ENCODE measurements at places on chromosomes 1 and 21.

GRCh38 chr1:117815926-117816325, 113.5 kb downstream of the GDAP2 start:
- DNase-seq, result no peak

DNA sequence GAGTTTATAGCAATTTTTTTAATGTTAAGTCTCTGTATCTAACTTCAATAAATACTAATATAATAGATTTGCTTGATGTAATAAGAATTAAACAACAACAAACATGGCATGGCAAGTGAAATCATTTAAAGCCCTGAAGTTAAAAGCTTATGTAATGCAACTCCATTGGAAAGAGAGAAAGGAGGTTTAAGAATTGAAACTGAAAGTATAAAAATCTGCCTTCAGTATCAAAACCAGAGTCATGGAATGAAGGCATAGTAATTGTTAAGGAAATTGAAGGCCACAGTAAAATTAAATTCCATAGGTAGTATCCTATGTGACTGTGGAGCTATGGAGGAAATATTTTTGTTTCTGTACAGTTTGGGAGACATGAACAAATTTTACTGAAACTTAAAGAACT, 55.1 kb downstream of the PRDX6 start:
- DNase-seq, result no peak

DNA sequence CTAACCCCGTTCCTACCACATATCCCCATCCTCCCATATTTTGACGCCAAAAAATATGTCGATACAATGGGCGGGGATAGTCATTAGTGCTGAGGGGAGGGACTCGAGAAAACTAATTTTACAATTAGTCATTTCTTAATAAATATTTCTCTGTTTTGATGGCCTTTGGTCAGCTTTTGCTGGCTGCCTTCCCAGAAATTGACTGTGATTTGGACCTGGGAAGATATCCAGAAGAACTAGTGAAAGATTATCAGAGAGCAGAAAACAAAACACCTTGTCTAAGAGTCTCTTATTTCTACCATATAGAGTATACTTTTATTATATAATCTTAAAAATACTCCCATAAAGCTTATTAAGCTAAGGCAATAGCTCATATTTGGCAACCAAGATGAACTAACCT, 247.6 kb downstream of the MRPL39 start:
- no peak for DNase-seq

- DNase-seq, result no peak
Measured at GRCh38 chr1:6367381-6368012, 26.1 kb downstream of the ACOT7 start.

DNA sequence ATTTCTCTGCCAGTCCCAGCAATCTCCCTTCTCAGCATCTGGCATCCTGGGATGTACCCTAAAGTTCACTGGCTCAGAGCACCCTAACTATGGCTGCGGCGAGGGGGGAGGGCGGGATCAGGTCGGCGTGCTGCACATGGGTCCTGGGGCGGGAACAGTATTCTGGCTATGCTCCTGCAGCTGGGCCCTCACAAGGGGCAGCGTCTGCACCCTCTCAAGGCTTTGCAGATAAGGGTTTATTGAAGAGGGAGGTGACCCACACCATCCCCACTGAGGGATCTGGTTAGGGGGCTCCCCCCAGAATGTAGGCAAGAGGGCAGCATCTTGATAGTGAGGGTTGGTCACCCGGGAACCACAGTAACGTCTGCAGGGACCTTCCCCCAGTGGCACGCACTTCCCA, 44.9 kb upstream of the PCBP3 start:
- DNase-seq, result no peak

DNA sequence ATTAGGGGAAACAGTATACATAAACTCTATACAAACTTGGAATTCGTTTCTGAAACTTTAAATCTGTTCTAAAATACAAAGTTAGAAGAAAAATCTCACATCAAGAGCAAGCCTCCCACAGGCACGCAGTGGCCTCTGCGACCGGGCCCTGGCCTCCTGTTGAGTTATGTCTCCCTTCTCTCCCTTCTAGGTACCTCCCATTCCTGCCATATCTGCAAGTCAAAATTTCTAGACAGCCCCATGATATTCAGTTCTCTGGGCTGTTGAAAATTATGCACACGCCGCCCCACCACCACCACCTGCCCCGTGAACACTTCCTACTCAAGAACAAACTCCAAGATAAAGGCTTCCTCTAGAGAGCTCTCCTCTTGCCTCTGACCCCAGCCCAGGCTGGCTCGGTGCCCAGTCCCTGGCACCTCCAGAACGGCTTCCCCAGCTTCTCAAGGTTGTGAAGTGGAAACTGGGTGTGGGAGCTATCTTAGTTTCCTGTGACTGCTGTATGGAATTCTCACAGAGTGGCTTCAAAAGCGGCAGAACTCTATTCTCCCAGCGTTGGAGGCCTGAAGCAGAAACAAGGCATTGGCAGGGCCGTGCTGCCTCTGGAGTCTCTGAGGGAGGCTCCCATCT, 37.7 kb upstream of the LRP8 start:
- no peak for DNase-seq

DNA sequence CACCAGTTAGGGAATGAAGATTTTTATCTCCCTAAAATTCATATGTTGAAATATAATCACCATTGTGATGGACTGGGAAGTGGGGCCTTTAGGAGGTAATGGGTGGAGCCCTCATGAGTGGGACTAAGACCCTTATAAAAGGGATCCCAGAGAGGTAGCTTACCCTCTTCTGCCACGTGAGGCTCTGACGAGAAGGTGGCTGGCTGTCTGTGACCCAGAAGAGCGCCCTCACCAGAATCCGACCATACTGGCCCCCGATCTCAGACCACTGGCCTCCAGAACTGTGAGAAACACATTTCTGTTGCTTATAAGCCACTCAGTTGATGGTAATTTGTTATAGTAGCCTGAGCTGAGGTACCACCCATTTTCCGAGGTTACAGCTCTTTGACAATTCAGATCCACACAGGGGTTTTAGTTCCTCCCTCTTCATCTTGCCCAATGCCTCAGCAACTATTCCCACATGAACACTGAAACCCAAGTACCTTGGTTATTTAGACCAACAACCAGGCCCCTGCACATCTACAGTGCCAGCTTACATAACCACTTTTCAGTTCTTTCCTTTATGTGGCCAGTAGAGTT, 27.6 kb upstream of the HUNK start:
- no peak for DNase-seq

DNA sequence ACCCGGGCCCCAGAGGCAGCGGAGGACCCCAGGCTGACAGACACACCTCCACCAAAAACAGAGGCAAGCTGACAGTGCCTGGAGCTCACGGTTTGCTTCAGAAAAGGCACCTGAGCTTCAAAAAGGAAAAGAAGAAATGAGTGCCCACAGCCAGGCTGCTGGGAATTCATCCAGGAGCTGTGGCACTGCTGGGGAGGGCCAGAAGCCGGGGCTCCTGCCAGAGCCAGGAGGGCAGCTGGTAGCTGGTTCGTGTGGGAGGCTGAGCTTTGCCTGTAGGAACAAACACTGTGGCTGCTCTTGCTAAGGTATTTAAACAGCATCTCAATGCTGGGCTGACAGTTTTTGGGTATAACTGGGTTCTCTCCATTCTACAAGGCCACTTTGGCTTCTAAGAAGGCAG, 19.5 kb downstream of the KCNJ6 start:
- DNase-seq, result no peak

DNA sequence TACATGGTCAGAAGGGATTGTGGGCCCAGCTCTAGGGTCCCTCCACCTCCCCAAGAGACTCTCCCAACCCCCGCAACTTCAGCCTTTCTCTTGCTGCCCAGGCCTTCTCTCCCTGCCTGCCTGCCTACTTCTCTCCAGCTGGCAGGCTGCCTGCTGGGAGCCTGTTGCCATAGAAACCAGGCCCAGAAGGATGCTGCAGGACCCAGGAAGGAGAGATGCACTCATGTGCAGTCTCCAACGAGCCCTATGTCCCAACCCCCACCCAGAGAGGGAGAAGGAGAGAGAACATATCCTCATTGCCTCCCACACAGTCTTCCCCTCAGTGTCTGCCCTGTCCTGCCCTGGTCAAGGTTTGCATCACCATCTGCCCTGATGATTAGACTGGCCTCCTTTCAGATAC, 10.8 kb upstream of the SMIM12 start:
- no peak for DNase-seq

DNA sequence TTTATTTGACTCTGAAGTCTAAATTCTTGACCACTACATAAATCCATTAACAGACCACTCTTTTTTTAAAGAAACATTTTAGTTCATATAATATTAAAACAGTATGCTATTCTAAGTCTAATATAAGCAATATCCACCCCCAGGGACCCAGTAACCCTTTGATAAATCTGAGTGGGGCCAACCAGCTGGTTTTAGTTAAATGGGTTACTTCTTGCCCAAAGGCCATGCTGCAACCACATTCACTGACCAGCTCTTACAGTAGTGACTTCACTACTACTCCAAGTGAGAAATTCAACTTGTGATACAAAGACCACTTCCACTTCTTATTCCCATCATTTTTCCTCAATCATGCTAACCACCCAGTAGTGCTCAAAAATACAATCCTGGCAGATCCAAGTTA, 20.5 kb downstream of the FUBP1 start:
- DNase-seq, result no peak

- no peak for DNase-seq
Measured at GRCh38 chr21:17429936-17430335, 82.9 kb upstream of the CXADR start.

GRCh38 chr1:48107516-48107915, 110.3 kb upstream of the TRABD2B start:
- DNase-seq, result no peak

GRCh38 chr21:35645991-35646390, 414.3 kb downstream of the SETD4 start:
- DNase-seq, result no peak

DNA sequence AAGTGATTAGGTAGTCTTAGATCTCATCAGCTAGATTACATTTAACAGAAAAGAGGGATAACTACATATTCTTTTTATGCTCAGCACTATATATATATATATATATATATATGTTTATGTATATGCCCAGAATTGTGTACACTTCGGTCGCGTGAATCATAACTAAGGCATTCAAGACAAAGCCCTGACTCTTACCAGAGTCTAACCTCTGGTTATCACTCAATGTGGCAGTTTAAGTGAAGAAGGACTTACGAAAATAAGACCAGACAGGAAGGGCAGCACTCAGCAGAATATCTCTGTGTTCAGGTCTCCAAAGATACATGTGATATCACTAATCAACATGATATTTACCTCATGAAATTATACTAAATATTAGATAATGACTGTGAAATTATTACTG, 1326.7 kb downstream of the MRPL39 start:
- DNase-seq, result no peak

Data from stimulated activated CD8-positive, alpha-beta memory T cell treated with anti-CD3 and anti-CD28 coated beads, Interleukin-4, amount 100 ng/mL, for 1 hour (primary cell).